SJSA1 (cell line): ENCODE measurements at places on chromosomes 16 and 17.
A peak's percentile ranks its signal among the peaks of the same experiment; 100 is the strongest.

DNA sequence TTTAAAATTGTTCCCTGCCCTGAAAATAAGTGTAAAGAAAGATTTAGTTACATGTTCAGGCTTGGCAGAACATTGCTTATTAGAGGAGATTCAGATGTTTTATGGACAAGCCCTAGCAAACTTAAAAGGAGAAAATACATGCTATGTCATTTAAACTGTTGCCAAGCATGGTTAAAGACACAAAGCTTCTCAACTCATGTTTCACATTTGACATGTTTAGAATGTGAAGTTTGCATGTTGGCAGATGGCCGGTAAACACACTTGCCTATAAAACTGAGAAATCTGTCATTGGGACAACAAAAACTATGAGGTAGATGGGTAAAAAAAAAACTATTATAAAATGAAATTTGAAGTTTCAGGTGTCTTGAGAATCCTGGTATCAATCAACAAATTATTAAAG is 5.8 kb downstream of the KRTAP29-1 start:
- no peak for DNase-seq

DNA sequence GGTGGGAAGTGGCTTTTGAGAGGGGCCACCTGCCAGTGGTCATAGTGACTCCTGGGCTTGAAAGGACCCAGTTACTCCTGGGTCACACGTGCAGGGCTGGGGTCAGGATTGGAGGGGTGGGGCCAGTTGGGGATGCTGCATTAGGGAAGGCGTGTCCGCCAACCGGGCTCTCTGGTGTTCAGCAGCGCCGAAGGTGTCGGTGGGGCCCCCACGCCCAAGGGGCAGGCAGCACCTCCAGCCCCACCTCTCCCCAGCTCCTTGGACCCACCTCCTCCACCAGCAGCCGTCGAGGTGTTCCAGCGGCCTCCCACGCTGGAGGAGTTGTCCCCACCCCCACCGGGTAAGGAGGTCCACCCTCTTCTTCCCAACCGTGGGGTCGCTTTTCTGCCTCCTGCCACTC is 9.5 kb downstream of the ABI3 start:
- no peak for DNase-seq

- DNase-seq, result no peak
Observed at GRCh38 chr17:64618848-64619247, 43.3 kb downstream of the SMURF2 start.

DNA sequence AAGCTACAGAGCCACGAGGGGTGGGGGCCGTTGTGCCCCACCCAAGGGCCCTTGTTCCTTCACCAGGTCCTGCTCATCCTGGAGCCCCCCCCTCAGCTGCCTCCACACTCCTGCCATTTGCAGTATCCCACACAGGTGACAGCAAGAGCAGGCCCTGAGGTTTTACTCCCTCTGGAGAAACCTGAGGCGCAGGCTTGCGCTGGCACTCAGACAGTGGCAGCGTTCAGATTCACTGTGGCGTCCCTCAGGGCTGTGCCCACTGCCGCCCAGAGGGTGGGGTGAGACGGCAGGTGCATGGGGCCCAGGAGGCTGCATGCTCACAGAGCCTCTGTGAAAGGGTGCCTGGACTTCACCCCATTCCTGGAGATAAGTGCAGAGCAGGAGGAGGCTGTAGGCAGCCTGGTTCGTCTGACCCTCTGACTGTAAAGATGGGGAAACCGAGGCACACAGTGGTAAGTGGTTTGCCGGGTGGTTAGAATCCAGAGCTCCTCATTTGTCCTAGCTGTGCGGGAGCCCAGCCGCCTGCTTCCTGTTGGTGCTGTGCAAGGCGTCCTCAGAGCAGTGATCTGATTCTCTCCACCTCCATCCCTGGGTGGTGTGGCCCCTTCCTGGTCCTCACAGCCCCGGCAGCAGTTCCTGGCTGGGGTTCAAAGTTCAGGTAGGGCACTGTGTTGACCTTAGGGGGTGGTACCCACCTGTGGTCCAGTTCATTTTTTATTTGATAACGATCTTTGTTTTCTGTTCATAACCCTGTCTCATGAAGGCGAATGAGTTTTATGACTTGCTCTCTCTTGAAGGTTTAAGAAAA is 1.6 kb downstream of the SPIRE2 start:
- DNase-seq, result no peak

DNA sequence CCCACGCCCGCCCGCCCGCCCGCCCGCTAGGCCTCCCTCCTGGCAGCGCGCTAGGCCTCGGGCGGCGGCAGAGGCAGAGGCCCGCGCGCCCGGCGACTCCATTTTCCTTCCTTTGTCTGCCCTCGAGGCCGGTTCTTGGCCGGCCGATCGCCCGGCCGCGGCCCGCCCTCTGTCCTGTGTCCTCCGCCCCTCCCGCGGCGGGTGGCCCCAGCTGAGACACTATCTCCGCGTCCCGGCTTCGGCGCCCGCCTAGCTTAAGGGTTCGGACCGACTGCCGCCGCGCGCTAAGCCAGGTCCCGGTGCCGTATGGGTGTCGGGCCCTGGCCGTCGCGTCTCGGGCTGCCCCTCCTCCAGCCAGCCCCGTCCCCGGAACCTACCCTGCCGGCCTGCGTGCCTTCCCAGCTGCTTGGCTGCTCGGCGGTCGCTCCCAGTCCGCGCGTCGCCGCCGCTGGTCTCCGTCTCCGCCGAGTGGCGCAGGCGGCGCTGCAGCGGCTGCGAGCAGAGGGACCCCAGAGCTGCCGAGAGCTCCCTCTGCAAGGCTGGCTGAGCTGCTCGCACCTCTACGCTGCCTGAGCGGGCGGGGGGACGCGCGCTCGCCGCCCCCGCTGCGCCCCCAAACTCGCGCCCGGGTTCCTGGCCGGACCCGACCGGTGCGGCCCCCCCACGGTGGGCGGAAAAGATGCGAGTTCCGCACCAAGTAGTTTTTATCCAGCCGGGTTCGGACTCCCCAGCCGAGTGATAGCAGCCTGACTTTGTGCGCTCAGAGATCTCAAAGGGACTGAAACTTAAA is 787 bp downstream of the CTCF start:
- peak; percentile 77 for DNase-seq

GRCh38 chr16:27273670-27274423 is 5.3 kb upstream of the NSMCE1 start:
- DNase-seq, result no peak

- peak; percentile 70 for DNase-seq
Observed at GRCh38 chr16:86584071-86584685, 5.8 kb downstream of the FOXL1 start.

DNA sequence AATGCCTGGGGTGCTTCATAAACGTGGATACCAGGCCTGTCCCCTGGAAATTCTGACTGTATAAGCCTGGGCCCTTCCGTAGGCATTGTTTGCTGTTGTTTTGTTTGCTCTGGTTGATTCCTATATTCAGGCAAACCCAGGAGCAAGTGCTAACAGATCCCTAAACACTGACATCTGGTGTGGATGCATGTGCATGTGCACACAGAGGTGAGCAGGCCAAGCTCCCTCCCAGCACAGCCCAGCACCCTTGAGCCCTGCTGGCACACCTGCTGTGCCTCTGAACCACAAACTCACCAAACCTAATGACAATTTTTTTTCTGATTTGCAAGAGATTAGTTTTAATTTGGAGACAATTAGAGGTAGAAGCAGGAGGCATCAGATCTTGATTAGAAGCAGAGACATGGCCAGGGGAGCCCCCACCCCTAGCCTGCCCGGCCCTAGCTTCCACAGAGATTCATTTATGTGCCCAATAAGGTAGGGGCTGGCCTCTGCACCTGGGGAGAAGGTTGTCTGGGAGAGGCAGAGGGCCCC is 40.4 kb downstream of the TMEM132E start:
- no peak for DNase-seq

DNA sequence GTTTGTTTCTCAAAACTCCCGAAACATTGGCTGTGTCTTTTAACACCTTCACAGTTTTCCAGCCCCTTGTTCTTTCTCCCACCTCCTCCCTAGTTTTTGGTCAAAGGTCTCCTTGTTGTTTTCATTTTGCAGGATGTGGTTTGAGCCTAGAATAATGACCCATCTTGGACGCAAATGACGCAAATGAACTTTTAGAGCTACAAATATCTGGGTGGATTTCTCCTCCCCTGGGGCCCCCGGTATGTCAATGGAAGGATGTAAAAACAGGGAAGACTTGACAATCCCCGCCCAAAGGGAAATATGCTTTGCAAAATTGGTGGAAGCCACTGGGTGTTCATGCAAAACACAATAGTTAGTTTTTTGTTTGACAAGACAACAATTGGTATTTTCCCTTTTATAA is 236.0 kb upstream of the IRX3 start:
- DNase-seq, result no peak

DNA sequence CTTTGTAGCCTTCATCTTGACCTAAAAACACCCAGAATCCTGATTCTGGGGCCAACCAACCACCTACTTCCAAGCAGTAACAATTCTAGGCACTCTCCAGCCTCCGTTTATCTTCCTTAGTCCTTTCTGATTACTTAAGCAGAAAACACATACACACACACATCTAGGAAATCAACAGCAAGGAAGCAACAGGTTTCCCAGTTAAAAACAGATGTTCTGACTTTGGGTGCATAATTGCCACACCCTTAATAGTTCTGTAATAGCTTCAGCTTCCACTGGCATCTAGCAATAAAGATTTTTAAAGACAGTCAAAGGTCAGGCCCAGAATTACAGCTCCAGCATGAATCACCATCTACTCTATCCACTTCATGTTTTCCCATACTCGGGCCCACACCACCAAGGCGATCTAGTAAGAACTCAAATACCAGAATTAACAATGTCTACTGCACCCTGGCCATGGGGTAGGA is 2.6 kb downstream of the ARHGAP17 start:
- peak; percentile 56 for DNase-seq

- no peak for DNase-seq
Observed at GRCh38 chr16:64889446-64889845, 232.4 kb downstream of the CDH11 start.

DNA sequence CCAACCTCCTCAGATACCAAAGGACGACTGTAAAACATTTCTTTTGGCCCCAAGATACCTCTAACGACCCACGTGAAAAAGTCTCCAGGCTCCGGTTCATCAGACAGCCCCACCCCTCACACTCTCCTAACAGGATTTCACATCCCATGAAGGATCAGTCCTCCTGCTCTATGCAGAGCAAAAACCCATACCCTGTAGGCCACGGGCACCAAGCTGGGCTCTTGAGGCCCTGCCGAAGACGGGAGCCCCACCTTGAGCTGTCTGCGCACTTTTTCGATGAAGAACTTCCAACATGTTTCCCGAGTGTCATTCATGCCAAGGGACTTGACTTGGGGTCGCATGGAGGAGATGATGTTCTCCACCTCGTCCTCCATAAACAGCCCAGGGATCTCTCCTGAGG is 89.9 kb downstream of the PGS1 start:
- DNase-seq, result no peak

- no peak for DNase-seq
Observed at GRCh38 chr16:3769013-3769412, 51.7 kb upstream of the TRAP1 start.

- DNase-seq, result peak; percentile 27
Observed at GRCh38 chr17:9244066-9245052, 223.0 kb downstream of the NTN1 start.

- DNase-seq, result peak; percentile 77
Observed at GRCh38 chr16:85330694-85331188, 218.5 kb upstream of the CIBAR2 start.

DNA sequence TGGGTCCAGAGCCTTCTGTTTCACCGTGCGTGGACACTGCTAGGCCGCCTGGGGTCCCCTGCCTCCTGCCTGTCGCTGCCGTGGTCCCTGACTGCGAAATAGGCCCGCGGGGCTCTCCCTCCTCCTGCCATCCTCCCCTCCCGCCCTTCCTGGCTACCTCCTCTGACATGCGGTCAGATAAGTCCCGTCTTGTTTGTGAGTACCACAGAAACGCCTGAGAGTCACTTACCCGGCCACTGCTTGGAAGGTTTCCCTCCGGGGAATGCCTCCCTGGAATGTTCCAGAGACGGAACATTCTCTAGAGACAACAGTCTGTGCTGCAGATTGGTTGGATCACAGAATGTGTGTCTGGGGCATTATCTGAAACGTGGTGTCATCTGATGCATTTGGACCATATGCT is 22.7 kb downstream of the CIBAR2 start:
- DNase-seq, result no peak

DNA sequence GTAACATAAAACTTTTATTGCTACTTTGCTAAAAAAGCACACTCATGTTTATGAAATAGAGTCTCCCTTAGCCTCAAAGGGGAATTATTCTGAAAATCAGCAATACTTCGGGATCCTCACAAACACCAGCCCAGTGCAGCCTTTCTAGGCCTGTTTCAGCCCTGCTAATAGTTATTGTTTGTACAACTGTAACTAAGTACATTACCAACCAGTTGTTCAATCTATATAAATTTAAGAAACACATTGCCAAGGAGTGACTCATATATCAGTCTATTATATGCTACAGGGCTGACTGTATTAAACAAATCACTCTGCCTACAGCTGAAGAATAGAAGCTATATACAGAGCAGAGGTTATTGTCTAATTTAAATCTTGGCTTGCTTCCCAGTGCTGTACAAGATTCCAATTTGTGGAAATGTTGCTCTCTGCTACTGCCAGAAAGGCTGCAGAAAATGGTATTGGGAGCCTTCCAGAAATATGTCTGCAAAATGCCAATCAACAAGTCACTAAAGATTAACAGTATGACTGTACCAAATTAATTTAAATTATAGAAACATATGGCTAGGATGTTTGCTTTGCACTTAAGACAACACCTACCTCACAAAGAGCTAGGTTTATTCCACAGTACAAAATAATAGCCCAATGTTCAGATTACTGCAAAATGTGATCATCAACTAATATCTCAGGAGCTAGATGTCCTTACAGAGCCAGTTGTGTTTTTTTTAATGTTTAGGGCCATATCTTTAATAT is 49.7 kb downstream of the TOX3 start:
- DNase-seq, result no peak

DNA sequence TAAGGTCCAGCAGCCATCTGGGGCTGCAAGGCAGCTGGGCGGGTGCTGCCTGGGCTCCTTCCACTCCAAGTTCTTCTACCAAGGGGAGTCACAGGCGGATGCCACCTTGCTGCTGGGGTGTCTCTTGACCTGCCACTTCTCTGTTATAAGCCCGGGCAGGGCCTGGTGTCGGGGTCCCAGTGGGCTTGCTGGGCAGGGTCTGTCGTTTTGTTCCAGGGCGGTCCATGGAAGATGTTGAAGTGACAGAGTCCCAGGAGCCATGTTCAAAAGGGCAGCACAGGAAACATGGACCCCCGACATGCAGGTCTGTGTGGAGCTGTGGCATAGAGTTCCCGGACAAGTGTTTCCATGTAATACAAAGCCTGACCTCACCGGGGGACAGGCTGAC is 91.1 kb downstream of the TNFRSF13B start:
- peak; percentile 36 for DNase-seq

GRCh38 chr17:48726916-48727286 is 1.6 kb downstream of the HOXB13 start:
- DNase-seq, result no peak

- peak; percentile 68 for DNase-seq
Observed at GRCh38 chr17:65696739-65697394, 135.4 kb upstream of the AXIN2 start.

- DNase-seq, result peak; percentile 66
Observed at GRCh38 chr16:27748868-27749546, 199.1 kb downstream of the KATNIP start.

DNA sequence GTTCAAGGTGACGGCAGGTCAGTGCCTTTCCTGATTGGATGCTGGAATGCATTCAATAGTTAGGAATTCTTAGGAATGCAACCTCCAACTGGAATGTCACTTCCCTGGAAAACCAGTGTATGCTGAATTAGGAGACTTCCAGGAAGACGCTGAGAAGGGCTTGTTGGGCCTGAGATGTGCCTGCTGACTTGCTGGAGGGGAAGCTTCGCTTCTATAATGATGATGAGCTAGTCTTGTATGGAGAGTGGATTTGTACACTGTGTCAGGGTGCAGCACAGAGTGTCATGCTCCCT is 45.6 kb downstream of the SMPD3 start:
- no peak for DNase-seq

GRCh38 chr17:33766721-33767120 is 473.6 kb upstream of the ASIC2 start:
- no peak for DNase-seq

- no peak for DNase-seq
Observed at GRCh38 chr16:23131036-23131435, 18.2 kb downstream of the USP31 start.
